ENCODE measurements at places on chromosomes 4 and X.

- no peak overlapping the region for H3K27ac ChIP-seq
- H3K4me3 ChIP-seq = no peak overlapping the region
- H3K27me3 ChIP-seq = no peaks in the 10 kb centered on the region
- no peak for DNase-seq
- no peaks in the 10 kb centered on the region for H3K36me3 ChIP-seq
These were observed 4.1 kb upstream of the CSF2RA start for GRCh38 chrX:1264556-1264955.

DNA sequence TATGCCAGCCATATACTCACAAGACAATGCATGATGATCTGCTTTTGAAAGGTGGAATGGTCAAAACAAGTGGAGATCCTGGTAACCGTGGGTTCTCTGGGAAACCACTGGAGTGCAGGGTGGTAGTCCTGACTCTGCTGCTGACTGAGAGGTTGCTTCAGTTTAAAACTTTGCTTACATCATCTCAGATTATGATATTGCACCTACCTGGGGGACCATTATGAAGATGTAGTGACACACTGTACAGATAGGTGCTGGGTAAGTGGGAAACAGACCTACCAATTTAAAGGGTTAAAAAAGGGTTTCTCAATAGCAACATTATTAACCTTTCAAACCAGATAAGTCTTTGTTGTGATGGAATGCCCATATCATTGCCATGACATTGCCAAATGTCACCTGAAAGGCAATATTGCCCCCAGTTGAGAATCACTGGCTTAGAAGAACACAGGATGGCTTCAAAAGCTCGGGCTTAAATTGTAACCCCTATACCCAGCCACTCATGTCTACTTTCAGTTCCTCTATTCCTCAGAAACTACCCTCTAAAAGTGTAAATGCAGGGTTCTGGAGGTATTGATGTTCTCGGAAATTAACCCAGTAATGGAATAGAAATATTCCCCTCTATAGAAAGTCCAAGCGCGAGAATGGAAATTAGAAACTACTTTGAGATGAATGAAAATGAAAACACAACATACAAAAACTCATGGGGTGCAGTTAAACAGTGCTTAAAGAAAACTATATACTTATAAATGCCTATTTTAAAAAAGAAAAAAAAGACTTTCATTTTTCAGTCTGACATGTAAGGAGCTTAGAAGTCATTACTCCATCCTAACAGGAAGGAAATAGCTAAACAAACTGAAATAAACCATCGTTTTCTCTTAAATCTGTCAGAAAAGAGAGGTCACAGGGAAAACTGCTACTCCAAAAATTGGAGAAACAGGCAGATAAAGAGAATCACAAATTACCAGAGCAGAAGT lies 65.8 kb downstream of the ARHGEF6 start:
- H3K36me3 ChIP-seq = no peaks in the 10 kb centered on the region
- H3K27ac ChIP-seq = peak overlapping the region; percentile 91
- peaks cover 24% of the 10 kb centered on the region for H3K4me1 ChIP-seq
- DNase-seq = no peak
- no peaks in the 10 kb centered on the region for H3K27me3 ChIP-seq

- peaks cover 2% of the 10 kb centered on the region for H3K36me3 ChIP-seq
- H3K4me3 ChIP-seq = no peak overlapping the region
- H3K27me3 ChIP-seq = peaks cover 14% of the 10 kb centered on the region
These were observed 28.4 kb upstream of the PRSS48 start for GRCh38 chr4:151248519-151248918.

- H3K27me3 ChIP-seq = no peaks in the 10 kb centered on the region
- H3K4me3 ChIP-seq = no peak overlapping the region
- no peaks in the 10 kb centered on the region for H3K36me3 ChIP-seq
- H3K27ac ChIP-seq = no peak overlapping the region
- DNase-seq = no peak
These were observed 373.1 kb upstream of the LCORL start for GRCh38 chr4:18394656-18395055.

- no peaks in the 10 kb centered on the region for H3K36me3 ChIP-seq
- peak overlapping the region; percentile 67 for H3K27ac ChIP-seq
- no peaks in the 10 kb centered on the region for H3K27me3 ChIP-seq
- DNase-seq = no peak
These were observed 23.6 kb downstream of the CA5B start for GRCh38 chrX:15761564-15762191.

- peaks cover 5% of the 10 kb centered on the region for H3K27me3 ChIP-seq
- no peak for DNase-seq
- no peak overlapping the region for H3K27ac ChIP-seq
- no peaks in the 10 kb centered on the region for H3K4me1 ChIP-seq
These were observed 264.9 kb upstream of the PRPS2 start for GRCh38 chrX:12526306-12526705.

GRCh38 chrX:23013366-23013765 lies 13.6 kb downstream of the DDX53 start:
- H3K36me3 ChIP-seq = no peaks in the 10 kb centered on the region
- H3K4me1 ChIP-seq = no peaks in the 10 kb centered on the region
- H3K27me3 ChIP-seq = no peaks in the 10 kb centered on the region

DNA sequence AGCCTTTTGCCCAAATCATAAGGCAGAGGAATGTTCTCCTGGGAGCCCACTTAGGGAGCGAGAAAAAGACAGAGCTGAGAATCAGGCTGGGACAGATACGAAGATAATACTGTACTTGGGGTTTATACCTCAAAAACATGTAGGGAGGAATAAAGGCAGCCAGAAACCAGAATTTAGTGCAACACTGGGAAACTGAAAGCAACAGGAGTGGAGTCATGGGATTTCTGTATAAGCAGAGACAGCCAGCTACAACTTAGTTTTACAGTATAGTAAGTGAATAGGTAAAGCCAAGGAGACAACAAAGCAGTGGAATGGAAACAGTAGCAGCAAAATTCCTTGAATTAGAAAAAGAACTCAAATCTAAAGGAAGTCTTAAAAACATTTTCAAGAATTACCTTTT lies 413.2 kb downstream of the FAT4 start:
- H3K4me3 ChIP-seq = no peak overlapping the region
- H3K27ac ChIP-seq = no peak overlapping the region
- no peak for DNase-seq
- H3K27me3 ChIP-seq = no peaks in the 10 kb centered on the region

- no peak overlapping the region for H3K4me3 ChIP-seq
- H3K4me1 ChIP-seq = no peaks in the 10 kb centered on the region
- H3K27ac ChIP-seq = no peak overlapping the region
- DNase-seq = no peak
- H3K27me3 ChIP-seq = no peaks in the 10 kb centered on the region
These were observed 206.8 kb upstream of the HAND2 start for GRCh38 chr4:173736840-173737239.

- H3K27me3 ChIP-seq = no peaks in the 10 kb centered on the region
- peaks cover 2% of the 10 kb centered on the region for H3K36me3 ChIP-seq
- H3K4me1 ChIP-seq = peaks cover 8% of the 10 kb centered on the region
These were observed 53.7 kb downstream of the TAB3 start for GRCh38 chrX:30835373-30835772.

DNA sequence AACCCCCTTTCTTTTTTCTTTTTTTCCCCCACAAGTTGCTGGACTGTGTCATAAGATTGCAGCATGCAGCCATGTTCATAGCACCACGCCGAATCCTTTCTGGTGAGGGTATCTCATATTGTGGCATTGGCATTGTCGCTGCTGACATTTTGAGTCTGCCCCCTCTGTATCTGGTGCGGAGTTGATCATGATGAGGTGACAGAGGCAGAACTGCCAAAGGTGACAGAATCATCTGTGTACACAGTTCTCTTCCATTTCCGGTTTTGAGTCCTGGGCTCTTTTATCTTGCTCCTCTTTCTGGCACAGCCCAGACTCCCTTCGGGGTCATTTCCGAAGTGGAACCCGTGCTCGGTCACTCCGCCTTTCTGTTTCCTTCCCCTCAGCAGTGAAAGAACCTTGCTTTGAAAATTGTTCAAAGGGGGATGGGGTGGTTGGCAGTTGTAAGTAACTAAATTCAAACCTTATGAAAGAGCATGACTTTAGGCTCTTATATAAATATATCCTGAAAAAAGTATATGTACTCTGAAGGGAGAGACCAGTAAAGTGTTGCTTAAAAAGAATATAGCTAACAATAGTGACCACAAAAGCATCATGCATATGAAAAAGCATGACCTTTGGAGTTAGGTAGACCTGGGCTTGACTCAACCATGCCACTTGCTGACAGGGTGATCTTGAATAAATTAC lies 55.0 kb upstream of the BMP2K start:
- peak overlapping the region; percentile 88 for H3K27ac ChIP-seq
- DNase-seq = no peak
- peak overlapping the region; percentile 88 for H3K4me3 ChIP-seq
- H3K27me3 ChIP-seq = no peaks in the 10 kb centered on the region

- no peak overlapping the region for H3K4me3 ChIP-seq
- DNase-seq = no peak
- no peaks in the 10 kb centered on the region for H3K4me1 ChIP-seq
- H3K27ac ChIP-seq = no peak overlapping the region
- no peaks in the 10 kb centered on the region for H3K27me3 ChIP-seq
These were observed 280.3 kb upstream of the INTU start for GRCh38 chr4:127352220-127353113.

DNA sequence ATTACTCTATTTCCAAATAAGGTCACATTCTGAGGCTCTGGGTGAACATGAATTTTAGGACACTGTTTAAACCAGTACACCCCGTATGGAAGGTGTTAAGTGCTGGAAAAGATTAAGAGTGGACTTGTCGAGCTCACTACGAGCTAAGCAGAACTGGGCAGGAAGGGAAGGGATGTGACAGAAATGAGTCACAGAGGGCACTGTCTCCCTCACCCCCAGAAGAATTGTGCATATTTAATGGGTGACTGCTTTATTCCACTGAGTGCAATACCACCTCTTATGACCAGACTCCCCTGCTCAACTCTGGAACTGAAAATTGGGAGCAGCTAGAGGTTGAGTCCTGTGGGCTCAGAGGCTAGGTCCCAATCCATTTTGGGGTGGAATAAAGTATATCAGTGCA lies 187.4 kb upstream of the RPS6KA3 start:
- no peaks in the 10 kb centered on the region for H3K27me3 ChIP-seq
- H3K4me1 ChIP-seq = peaks cover 26% of the 10 kb centered on the region
- no peaks in the 10 kb centered on the region for H3K36me3 ChIP-seq
- DNase-seq = no peak
- H3K27ac ChIP-seq = peak overlapping the region; percentile 86
- peak overlapping the region; percentile 56 for H3K4me3 ChIP-seq

DNA sequence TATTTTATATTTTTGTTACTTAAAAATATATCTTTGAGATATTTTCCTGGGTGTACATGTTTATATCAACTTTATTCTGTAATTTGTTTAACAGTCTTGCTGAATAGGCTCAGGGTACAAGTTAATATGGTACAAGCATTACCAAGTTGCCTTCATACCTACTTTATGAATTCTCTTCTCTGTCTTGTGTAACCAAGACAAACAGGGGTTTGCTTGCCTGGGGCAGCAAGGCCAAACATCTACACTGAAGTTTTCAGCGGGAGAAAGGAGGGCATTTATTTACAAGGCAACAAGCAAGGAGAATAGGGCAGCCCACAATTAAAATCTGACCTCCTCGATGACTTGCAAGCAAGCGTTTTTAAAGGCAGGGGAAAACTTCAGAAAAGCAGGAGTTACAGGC lies 24.2 kb downstream of the PPP4R3C start:
- H3K4me1 ChIP-seq = no peaks in the 10 kb centered on the region
- H3K36me3 ChIP-seq = no peaks in the 10 kb centered on the region
- H3K27ac ChIP-seq = no peak overlapping the region

DNA sequence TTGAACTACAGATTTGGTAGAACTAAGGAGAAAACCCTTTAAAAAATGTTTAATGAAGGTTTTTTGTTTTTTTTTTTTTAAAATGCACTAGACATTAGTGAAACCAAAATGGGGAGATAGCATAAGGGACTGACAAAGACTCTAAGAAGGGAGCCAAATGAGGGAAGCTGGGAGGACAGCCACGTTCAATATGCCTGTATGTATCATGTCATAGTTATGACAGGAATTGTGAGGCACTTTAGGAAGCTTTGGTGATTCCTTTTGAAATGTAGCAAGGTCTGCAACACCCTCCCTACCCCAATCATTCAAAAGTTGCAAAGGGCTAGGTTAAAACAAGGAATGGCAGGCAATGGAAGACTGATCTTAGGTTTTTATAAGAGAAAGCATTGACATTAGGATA lies 526.0 kb downstream of the TLL1 start:
- H3K4me1 ChIP-seq = no peaks in the 10 kb centered on the region
- DNase-seq = no peak
- no peak overlapping the region for H3K4me3 ChIP-seq
- H3K27me3 ChIP-seq = no peaks in the 10 kb centered on the region
- no peak overlapping the region for H3K27ac ChIP-seq

DNA sequence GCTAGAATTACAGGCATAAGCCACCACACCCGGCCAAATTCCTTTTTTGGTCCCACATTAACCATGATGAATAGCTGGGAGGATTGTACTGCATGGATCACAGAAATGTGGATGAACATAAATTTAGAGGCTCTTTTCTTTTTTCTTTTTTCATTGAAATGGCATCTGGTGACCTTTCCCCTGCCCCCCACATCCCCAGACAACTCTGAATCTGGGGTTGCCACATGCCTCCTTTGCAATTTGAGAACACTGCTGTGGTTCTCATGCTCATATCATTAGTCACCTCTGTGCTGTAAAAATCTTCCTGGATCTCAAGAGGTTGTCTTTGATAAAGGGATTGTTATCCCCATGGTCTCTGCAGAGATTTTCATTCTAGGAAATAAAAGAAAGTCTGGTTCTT lies 22.8 kb upstream of the FMR1NB start:
- H3K27me3 ChIP-seq = no peaks in the 10 kb centered on the region
- H3K27ac ChIP-seq = no peak overlapping the region
- no peak overlapping the region for H3K4me3 ChIP-seq
- H3K4me1 ChIP-seq = no peaks in the 10 kb centered on the region
- DNase-seq = no peak
- peaks cover 3% of the 10 kb centered on the region for H3K36me3 ChIP-seq

- H3K27me3 ChIP-seq = no peaks in the 10 kb centered on the region
- peaks cover 2% of the 10 kb centered on the region for H3K36me3 ChIP-seq
- no peaks in the 10 kb centered on the region for H3K4me1 ChIP-seq
- no peak for DNase-seq
These were observed 16.7 kb upstream of the ANKRD17 start for GRCh38 chr4:73275318-73275654.

GRCh38 chr4:139567159-139567870 lies 11.3 kb upstream of the SETD7 start:
- H3K27ac ChIP-seq = peak overlapping the region; percentile 0
- no peaks in the 10 kb centered on the region for H3K36me3 ChIP-seq
- no peak for DNase-seq

DNA sequence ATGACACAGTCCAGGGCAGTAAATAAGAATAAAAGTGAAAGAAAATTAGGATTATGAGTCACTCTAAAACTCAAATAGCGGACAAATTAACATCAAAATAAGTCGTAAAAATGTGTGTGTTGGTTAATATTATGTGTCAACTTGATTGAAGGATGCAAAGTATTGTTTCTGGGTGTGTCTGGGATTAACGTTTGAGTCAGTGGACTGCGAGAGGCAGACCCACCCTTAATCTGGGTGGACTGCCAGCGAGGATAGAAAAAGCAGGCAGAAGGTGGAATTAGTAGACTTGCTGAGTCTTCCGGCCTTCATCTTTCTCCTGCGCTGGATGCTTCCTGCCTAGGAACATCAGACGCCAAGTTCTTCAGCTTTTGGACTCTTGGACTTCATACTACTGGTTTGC lies 324.3 kb upstream of the PCDH10 start:
- no peak overlapping the region for H3K27ac ChIP-seq
- no peak for DNase-seq
- no peaks in the 10 kb centered on the region for H3K36me3 ChIP-seq
- H3K4me3 ChIP-seq = no peak overlapping the region
- H3K4me1 ChIP-seq = no peaks in the 10 kb centered on the region
- no peaks in the 10 kb centered on the region for H3K27me3 ChIP-seq
